NCI-H2029 treated with DMSO at 0.1 percent for 48 hours (cell line): ENCODE measurements at places on chromosomes 2 and 18.

GRCh38 chr2:64797881-64798575 is 144.3 kb upstream of the SERTAD2 start:
- DNase-seq: peak; percentile 47

- no peak for DNase-seq
These were observed 70.3 kb upstream of the SMAD7 start for GRCh38 chr18:49021076-49021432.

DNA sequence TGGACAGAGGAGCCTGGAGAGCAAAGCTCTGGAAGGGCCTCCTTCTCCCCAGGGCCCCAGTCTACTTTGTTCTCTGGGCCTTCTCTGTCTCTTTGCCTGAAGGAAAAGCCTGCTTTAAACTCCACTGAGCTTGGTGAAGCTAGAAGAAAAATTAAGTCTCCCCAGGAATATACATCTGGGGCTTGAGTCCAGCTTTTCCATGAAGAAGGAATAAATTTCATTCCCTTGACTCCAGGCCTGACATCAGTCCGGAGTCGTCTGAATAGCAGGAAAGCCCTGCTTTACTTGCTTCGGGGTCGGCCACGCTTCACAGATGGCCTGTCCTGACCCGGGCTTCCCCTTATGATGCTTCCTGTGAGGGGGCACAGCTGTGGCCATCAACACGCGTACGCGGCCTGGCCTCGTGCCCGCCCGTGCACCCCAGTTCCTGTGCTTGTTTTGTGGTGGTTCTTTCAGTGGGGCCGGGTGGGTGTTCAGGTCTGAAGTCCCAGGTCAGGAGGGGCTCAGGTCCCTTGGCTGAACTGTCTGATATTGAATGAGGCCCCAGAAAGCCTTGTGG is 73.6 kb downstream of the ACOXL start:
- DNase-seq: no peak

DNA sequence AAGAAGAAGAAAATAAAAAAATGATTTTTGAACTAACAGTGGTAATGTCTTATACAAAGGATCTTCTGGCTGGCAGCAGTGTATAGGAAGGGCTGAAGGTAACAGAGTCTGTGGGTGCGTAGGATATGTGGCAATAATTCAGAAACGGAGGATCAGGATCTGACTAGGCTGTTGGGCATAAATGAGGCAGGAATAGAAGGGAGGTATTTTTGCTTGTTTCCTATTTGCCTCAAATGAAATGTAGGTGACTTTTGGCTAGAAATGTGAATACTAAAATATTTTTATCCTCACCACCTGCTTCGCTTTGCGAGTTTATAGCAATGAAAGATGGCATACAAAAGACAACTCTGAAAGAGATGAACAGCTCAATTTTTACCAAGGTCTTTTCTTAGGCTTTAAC is 1086.1 kb upstream of the CELF4 start:
- DNase-seq: no peak

- no peak for DNase-seq
These were observed 143.2 kb downstream of the DDX1 start for GRCh38 chr2:15734674-15735483.

- DNase-seq: no peak
These were observed 227.7 kb downstream of the RPIA start for GRCh38 chr2:88919087-88919738.

GRCh38 chr18:71443706-71444480 is 1100.2 kb downstream of the CBLN2 start:
- DNase-seq: no peak

DNA sequence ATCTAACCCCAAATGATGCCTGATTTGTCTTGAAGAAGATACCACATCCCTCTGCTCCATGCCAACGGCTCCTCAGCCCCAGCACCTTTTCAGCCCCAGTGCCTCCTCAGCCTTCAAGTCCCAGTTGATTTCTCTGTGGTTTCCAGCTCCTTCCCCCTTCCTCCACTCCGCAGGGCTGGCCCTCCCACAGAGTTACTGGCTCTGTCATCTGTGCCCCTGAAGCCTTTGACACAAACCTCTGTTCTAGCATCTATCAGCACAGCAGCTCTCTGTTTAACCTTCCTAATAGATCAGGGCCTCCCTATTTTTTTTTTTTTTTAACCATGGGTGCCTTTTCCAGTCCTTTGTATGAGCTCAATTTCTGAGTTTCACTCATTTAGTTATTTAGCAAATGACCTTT is 201.3 kb upstream of the CXCR4 start:
- DNase-seq: no peak

DNA sequence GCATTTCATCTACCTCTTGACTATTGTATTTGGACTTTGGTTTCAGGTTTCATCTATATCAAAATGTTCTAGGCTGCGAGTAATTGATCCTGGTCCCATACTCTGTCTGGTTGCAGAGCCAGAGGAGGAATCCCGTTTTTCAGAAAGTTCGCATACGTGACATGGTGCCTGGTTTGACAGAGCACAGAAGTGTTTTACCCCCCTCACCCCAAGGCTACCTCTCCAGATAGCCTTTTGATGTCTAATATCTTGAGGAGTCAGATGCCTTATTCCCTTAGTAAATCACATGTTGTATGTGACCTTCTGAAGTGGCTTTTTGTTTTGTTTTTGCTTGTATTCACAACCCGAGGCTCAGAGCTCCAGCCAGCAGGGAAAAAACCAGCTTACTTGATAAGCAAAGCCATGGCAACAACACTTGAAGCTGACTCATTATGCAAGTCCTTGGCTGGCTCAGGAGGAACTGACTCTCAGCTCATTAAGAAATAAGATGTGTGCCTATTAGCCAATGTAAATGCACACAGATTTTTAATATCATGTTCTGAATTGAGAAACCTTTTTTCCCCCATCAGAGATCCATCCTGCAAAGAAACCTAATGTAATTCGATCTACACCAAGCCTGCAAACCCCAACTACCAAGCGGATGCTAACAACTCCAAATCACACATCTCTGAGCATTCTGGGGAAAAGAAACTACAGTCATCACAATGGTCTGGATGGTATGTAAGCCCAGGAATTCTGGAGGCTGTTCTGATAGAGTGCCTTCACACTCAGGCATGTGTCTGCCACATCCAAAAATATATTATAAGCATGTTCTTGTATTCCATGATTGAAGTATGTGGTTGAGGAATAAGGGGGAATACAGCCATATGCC is 41.4 kb downstream of the OXER1 start:
- peak; percentile 21 for DNase-seq

GRCh38 chr2:201980946-201981345 is 52.7 kb upstream of the FZD7 start:
- no peak for DNase-seq

- DNase-seq: no peak
These were observed 480.0 kb downstream of the RIT2 start for GRCh38 chr18:42635378-42636048.

- DNase-seq: peak; percentile 76
These were observed 19.4 kb downstream of the THAP4 start for GRCh38 chr2:241617431-241618154.

GRCh38 chr2:54758951-54759350 is 35.5 kb downstream of the EML6 start:
- no peak for DNase-seq
